ENCODE measurements at places on chromosomes 16 and 17. TPM values are rescaled to one million over a fixed set of nuclear protein-coding genes. Genes with fewer than 3 reads are reported as not detected.

ABCC3 gene
- total RNA-seq, result not detected

MT1G gene
- total RNA-seq, result not detected

HOXB7 gene
- total RNA-seq, result 12.8 TPM

PROCA1 gene
- 2.4 TPM for total RNA-seq

ZFP3 gene
- not detected for total RNA-seq

TLCD2 gene
- total RNA-seq, result 1.2 TPM

SLFN14 gene
- not detected for total RNA-seq

ACE gene
- total RNA-seq, result 2.4 TPM

FBXL16 gene
- total RNA-seq, result 14.6 TPM

MYO1D gene
- 3.7 TPM for total RNA-seq

NUPR1 gene
- 113 TPM for total RNA-seq

NLK gene
- 17.2 TPM for total RNA-seq

RCVRN gene
- not detected for total RNA-seq

Measured in G401 (cell line).